ENCODE measurements at places on chromosomes 11 and 22.

DNA sequence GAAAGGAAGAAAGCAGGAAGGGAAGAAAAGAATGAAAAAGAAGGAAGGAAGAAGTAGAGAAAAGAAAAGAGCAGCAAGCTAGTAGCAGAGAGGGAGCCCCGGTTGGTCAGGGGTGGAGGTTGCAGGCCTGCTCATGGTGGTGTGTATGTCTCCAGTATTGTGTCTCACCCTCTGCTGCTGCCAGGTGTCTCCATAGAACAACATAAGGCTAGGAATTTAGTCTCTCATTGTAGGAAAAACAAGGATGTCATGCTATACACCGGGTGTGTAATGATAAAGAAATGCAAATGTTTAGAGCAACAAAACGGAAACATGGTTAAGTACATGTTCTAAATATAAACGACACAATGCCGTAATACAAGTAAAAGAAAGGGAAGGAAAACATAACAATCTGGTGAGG, 342.5 kb downstream of the NTM start:
- DNase-seq, result no peak

DNA sequence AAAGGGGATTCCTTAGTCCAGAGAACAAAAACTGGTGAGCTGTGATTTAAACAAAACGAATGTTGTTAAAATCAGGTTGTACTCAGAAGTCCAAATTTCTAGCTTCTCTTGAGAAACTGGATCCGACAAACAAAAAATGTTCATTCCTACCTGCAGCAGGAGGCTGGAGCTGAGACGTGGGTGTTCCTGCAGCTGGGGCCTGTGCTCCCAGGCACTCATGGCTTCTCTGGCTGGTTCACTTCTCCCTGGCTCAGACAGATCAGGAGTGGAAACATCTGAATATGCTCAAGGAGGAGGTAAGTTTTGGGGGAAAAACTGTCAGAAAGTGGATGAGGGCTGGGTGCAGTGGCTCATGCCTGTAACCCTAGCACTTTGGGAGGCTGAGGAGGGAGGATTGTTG, 24.7 kb upstream of the PARVB start:
- no peak for DNase-seq

GRCh38 chr11:111696556-111696955, 69.6 kb downstream of the PPP2R1B start:
- no peak for DNase-seq

- no peak for DNase-seq
Observed at GRCh38 chr22:48803948-48804810, 1023.5 kb downstream of the BRD1 start.

DNA sequence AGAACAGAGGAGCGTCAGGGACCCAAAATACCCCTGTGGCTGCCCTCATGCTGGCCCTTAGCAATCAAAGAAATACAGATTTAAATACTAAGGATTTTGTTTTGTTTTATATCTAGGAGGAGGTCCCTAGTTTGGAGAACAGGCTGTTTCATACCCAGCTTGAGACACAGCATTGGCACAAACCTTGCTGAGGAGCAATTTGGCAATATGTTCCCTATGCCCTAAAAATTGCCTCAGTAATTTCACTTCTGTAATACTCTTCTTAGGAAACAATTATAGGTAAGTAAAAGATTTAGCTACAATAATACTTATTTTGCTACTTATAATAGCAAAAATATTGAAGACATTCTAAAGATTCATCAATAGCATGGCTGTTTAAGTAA, 37.0 kb downstream of the TSKU start:
- DNase-seq, result no peak

DNA sequence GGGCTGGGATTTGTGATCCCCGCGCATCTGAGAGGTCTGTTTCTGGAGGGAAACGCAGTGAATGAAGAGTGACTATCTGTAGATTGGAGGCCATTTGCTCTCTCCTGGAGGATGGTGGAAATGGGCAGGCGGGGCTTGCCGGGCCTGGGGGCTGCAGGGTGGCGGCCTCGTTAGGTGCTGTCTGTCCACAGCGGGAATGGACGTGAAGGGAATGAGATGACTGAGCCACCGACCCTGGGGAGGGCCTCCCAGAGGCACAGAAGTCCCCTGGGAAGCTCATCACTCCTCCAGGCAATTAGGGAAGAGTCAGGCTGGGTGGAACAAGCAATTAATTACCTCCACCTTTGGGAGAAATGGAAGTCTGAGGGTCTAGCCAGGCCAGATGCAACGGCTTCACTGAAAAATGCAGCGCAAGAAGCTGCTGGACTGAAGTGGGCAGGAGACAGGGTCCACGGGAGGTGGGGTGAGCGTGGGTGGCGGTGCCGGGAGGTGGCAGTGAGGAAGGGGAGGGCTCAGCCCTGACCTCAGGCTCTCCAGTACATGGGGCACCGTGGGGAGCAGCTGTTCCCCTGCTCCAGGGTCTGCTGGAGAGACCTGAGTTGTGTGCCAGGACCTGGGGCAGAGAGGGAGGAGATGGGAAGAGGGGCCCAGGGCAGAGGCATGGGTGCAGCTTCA, 524.5 kb downstream of the BRD1 start:
- no peak for DNase-seq

DNA sequence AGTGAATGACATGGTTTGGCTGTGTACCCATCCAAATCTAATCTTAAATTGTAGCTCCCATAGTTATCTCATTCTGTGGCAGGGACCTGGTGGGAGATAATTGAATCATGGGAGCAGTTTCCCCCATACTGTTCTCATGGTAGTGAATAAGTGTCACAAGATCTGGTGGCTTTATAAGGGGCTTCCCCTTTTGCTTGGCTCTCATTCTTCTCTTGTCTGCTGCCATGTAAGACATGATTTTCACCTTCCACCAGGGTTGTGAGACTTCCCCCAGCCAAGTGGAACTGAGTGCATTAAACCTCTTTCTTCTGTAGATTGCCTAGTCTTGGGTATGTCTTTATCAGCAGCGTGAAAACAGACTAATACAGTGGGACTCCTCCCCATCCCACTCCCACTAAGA, 11.1 kb downstream of the OR5A2 start:
- DNase-seq, result no peak

Measured in stimulated activated CD4-positive, alpha-beta T cell treated with anti-CD3 and anti-CD28 coated beads, Interleukin-12 subunit alpha, Interleukin-12 subunit beta, amount 100 ng/mL, for 24 hours (primary cell).